ENCODE measurements at places on chromosomes 6 and 20.

- DNase-seq = no peak
These were observed 81.5 kb downstream of the CEBPB start for GRCh38 chr20:50272030-50272723.

- peak; percentile 62 for DNase-seq
These were observed 611 bp downstream of the CNPY3 start for GRCh38 chr6:42929821-42930360.

DNA sequence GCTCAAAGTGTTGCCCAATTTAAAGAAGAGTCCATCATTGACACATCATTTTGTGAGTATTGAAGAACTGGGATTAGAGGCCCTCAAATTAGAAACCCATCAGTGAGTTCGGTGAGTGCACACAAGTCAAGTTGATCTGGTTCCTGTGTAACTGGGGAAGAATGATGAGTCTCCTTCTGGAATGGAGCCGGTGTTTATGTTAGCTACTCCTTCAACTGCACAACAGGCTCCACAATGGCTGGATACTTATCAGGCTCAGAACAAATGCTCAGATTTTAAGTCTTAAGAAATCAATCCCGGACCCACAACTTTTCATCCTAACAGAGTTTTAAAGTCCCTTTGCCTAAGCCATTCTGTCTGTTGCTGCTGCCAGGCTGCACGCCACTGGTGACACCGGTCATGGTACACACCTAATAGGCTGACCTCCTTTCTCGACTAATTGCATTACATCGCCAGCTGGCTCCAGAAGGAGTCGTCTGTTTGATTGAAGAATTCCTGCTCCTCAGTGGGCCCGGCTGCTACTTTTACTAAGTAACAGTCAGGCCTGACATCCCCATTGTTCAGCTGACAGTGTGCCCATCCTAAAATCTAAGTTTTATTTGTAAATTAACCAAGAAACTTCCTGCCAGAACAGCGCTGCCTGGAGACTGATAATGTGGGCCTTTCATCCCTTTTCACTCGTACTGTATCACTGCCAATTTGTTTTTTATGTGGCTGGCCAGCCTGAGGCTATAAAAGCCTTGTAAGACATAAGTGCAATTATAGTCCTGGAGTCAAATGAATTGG lies 130.4 kb downstream of the INSM1 start:
- DNase-seq = no peak

DNA sequence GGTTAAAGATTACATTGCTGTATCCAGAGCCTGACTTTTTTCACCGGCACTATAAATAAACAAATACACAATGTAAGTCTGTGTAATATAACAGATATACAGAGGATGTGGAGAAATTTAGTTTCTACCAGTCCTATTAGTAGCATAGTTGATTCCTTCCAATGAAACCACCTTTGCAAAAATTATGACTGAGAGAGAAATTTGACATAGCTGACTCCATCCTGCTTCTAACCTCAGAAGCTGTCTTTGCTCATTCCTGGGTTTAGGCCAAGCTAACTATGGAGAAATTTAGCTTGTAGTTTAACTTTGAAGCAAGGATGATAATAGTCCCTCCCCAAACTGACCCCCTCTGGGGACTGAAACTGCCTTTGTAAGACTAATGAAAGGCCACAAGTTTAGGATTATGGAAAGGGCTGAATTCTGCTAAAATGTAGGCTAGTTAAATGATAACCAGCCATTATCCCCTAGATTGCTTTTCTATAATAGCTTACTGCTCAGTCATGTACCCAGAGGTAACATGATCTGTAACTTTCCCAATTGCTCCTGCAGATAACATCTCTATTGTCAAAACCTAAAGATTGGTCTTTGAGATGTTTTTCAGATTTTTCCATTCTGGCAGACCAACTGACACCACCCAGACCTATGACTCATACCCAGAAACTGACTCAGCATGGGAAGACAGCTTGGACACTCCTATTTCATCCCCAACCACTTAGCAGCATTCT lies 172.8 kb upstream of the ARG1 start:
- peak; percentile 90 for DNase-seq

- DNase-seq = no peak
These were observed 72.8 kb upstream of the SPTLC3 start for GRCh38 chr20:12936020-12936419.

- no peak for DNase-seq
These were observed 4.0 kb upstream of the HEY2 start for GRCh38 chr6:125745281-125746018.

GRCh38 chr6:117397536-117398227 lies 28.1 kb downstream of the ROS1 start:
- no peak for DNase-seq

- DNase-seq = no peak
These were observed 36.9 kb downstream of the RIN2 start for GRCh38 chr20:19794941-19795340.

GRCh38 chr6:135300576-135300975 lies 119.5 kb downstream of the MYB start:
- no peak for DNase-seq

Data from HS-27A (cell line).